ENCODE measurements at places on chromosomes 12 and 14. TPM values are rescaled to one million over a fixed set of nuclear protein-coding genes. Genes with fewer than 3 reads are reported as not detected.

DNA sequence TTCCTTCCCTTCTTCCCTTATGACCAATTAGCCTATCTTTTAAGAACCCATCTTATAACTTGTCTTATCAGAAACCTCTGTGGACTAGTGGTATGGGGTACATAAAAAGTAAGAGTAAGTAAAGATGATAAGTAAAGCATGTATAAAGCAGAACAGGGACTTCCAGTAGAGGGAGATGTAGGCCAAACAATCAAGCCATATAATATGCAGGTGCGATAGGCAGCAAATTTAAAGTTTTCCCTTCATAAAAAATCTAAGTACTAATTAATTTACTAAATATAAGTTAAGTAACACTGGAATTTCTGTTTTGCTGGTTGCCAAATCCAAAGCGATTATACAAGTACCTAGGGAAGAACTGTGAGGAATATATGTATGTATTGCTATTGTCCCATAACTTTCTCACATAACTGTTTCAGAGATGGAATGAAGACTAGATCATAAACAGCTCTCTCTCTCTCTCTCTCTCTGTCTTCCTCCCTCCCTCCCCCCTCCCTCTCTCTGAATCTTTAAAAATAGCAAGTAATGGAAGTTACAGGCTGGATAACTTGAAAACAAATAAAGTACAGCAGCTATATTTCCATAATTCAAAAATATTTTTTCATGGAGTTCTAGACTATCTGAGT, 25.7 kb downstream of the METTL25 start:
- DNase-seq, result no peak

DNA sequence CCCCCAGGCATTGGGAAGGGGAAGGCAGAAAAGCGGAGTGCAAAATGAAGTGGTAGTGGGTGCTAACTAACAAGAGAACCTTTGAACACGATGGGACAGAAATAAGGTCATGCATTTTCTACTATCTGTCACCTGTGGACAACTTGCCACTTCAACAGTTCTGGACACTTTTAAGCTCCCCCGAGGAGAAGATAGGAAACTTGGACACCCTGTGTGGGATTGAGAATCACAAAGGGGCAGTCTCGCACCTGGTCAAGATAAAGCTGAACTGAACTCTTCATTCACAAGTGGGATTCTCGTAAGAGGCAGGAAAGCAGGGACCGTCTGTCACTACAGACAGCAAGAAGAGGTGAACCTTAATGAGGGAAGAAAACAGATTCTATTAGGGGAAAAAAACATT, 51.6 kb downstream of the EIF2S3B start:
- no peak for DNase-seq

Gene RNASE7
- not detected for polyA plus RNA-seq

Gene ANAPC7
- 12.9 TPM for polyA plus RNA-seq

GRCh38 chr14:22314183-22314820, 274.7 kb downstream of the DAD1 start:
- DNase-seq, result peak; percentile 50

GRCh38 chr14:95293449-95293848, 26.3 kb downstream of the CLMN start:
- no peak for DNase-seq

Gene DDN
- not detected for polyA plus RNA-seq

DNA sequence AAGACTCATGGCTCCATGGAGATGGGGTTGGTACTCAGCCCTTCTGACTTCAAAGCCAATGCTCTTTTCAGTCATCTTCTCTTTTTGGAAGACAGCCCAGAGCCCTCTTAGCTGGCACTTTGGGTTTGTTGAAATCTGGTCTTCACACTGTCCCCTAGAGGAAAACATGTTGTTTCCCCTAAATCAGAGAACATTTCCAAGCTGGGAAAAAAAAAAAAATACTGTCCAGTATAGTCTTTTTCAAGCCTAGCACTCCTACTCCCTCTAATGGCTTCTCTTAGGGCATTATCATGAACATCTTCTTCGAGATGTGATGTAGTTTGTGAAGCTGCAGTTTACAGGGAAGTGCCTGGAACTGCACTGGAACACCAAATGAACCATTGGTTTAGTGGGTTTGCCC, 3.0 kb upstream of the ZC3H14 start:
- no peak for DNase-seq

Gene CHGA
- polyA plus RNA-seq, result not detected

Gene LTB4R
- polyA plus RNA-seq, result 121 TPM

- DNase-seq, result no peak
Observed at GRCh38 chr12:93173178-93173957, 204.4 kb upstream of the NUDT4 start.

Gene CMAS
- polyA plus RNA-seq, result 33.1 TPM

- DNase-seq, result peak; percentile 16
Observed at GRCh38 chr14:50396631-50397389, at the start of gene CDKL1. TSS of gene CDKL1 (minus strand) at chr14:50396881. CDS start at chr14:50395868, 1,013 bp downstream.

Gene KERA
- not detected for polyA plus RNA-seq

Gene RFX4
- not detected for polyA plus RNA-seq

DNA sequence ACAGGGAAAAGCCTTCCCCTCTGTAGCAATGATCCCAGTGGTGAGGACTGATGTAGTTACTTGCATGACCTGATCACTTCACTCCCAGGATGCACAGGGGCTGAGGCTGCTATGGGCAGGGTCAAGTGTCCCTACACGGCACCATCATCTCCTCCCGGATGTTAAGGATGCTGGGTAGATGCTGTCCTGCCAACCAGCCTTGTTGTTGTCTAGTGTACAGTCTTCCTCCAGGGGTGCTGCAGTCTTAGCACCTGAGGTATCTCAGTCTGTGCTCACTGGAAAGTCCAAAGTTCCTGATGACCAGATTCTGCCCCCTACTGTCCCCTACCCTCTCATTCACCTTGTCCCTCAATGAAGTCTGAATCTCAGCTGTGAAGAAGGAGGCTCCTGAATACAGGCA, 20.1 kb downstream of the CPM start:
- no peak for DNase-seq
